HepG2 (cell line): ENCODE measurements at places on chromosomes 13 and 19.

- no peak for DNase-seq
These were observed 1147.6 kb upstream of the PCDH20 start for GRCh38 chr13:62563251-62563650.

GRCh38 chr13:72637561-72637960 is 89.9 kb downstream of the MZT1 start:
- no peak for DNase-seq

DNA sequence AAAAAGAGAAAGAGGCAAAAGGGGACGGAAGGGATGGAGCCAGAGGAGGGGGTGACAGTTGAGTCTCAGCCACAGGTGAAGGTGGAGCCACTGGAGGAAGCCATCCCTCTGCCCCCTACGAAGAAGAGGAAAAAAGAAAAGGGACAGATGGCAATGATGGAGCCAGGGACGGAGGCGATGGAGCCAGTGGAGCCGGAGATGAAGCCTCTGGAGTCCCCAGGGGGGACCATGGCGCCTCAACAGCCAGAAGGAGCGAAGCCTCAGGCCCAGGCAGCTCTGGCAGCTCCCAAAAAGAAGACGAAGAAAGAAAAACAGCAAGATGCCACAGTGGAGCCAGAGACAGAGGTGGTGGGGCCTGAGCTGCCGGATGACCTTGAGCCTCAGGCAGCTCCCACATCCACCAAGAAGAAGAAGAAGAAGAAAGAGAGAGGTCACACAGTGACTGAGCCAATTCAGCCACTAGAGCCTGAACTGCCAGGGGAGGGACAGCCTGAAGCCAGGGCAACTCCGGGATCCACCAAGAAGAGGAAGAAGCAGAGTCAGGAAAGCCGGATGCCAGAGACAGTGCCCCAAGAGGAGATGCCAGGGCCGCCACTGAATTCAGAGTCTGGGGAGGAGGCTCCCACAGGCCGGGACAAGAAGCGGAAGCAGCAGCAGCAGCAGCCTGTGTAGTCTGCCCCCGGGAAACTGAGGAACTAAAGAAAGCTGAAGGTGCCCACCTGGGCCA is 2.5 kb downstream of the POLR1G start:
- no peak for DNase-seq

DNA sequence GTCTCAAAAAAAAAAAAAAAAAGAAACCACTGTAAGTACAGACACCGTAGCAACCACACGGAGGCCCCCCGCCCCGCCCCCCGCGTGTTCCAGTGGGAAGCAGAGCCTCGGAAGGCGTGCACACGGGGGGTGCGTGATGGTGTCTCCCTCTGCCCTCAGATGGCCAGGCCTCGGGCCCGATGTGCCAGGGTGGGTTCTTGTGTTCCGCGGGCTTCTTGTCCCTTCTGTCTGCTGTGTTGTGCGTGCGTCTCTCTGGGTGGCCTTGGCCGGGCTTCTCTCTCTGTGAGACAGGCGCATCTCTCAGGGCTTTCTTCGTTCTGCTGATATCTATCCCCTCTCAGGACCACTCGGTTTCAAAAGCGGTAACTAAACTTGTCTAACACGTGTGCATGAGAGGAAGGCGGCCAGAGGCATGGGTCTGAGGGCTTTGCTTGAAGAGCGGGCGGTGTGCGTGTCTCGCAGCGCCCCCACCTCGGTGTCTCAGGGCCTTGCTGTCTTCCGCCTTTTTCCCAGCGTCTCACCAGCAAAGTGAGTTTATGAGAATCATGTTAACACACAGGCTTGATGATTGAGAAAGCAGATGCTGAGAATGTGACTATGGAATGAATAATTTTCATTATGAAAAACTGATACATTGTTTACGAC is 12.6 kb downstream of the ATP11A start:
- DNase-seq: no peak

DNA sequence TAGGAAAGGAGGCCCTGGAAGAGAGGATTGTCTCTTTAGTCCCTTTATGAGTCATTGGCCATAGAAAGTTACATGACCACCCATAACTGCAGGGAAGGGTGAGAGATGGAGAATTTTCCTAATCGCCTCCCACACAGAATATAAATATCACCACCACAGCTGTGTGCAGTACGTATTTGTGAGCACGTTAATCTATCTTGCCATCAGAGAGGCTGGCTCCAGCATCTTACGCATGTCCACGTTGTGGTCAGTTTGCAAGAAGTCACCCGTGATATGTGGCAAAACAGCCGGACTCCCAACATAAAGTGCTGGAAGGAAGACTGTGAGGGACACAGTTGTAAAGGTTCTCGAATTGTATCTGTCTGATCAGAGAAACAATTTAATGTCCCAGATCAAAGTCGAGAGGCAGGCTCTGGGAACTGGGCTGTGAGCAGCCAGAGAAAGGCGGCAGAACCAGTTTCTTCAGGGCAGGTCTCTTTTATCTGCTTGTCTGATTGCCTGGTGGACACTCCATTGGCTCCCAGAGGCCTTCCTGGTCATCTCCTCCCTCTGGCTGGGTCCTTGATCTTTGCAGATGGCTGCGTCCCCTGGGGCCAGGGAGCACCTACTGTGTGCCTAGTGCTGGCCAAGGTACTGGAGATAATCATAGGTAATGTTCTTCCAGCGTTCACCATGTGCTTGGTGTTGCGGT is 74.9 kb downstream of the SIPA1L3 start:
- no peak for DNase-seq

DNA sequence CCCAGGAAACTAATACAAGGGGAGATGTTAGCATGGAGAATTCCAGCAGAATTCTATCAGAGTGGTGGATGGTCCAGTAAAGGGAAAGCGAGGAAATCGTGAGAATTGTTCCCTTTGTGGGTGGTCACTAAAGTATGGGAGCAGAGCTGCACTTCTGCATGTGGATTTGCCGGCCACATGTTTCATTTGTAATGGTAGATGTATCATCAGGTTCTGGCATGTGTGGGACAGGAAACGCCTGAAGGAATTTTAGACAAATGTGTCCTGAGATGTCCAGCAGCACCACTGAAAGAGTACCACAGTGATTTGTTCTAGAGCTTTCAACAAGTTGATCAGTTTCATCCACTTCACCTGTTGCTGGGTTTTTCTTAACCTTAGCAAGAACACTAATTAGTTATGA is 308.4 kb downstream of the SHISA2 start:
- DNase-seq: no peak

DNA sequence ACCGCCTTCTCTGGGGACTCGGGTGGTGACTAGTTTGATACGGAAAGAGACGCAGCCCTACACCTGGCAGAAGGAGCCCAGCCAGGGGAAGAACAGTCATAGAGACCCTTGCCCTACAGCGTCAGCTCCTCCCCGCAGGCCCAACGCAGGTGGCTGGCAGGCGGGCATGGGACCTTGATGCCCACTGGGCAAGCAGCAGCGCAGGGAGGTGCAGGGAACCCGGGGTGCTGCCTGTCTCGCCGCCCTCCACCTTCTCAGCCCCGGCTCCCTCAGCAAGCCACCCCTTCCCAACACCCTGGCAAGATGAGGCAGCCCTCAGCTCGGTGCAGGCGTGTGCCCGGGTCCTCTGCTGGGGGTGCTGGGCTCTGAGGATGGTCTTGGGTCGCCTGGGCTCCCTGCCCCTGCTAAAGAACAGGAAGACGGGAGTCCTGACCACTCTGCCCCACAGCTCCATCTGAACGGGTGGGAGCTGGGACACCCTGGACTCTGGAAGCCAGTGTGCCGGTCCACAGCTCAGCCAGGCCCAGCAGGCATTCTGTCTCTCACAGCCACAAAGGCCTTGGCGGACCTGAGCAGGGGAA is 9.0 kb downstream of the MIER2 start:
- no peak for DNase-seq

DNA sequence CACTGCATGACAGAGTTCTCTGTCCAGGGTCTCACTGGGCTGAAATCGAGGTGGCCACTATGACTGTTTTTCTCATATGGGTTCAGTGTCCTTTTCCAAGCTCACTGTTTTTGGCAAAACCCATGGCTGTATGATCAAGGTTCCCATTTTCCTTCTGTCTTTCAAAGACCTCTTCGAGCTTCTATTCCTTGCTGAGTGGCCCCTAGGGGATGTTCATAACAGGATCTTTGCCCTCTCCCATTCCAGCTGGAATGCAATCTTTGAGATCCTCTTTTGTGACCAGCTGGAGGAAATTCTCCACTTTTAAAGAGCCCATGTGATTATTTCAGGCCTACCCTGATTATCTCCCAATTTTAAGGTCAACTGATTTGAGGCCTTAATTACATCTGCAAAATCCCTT is 572.5 kb upstream of the SLC10A2 start:
- no peak for DNase-seq

DNA sequence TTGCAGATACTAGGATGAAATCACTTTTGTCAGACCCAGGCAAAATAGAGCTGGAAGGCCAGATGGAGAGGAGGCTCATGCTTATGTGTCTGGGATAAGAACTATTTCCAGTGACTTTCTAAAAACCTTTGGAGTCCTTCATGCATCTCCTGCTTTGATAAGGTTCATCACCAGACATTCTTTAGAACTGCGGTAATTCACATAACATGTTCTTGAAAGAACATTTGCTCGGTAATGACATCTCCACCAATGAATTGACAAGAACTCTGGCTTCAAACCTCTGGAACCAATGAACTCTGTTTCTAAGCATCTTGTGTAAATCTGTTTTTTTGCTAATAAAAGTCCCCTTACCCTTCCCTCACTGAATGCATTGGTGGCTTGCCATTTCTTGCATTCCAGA is 112.0 kb upstream of the KL start:
- no peak for DNase-seq

DNA sequence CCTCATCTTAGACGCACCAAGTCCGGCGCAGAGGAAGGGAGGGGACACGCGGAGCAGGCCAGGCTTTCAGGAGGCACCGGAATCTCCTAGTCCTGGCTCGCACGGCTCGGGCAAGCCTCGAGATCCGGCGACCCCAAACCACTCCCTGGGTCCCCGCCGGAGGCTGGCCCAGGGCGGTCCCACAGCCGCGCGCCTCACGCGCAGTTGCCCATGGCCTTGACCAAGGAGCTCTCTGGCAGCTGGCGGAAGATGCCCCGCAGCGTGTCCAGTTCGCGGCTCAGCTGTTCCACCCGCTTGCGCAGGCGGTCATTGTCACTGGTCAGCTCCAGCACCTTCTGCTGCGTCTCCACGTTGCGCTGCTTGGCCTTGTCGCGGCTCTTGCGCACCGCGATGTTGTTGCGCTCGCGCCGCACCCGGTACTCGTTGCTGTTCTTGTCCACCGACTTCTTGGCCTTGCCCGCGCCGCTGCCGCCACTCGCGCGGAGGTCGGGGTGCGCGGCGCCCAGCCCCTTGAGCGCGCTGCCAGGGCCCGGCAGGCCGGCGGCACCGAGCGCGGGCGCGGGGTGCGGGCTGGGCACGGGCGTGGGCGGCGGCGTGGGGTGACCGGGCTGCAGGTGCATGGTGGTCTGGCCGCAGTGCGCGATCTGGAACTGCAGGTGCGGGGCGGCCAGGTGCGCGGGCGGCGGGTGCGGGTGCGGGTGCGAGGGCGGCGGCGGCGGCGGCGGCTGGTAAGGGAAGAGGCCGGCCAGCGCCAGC is 1.0 kb downstream of the CEBPA start:
- DNase-seq: no peak

- DNase-seq: no peak
These were observed 434.1 kb downstream of the FGF14 start for GRCh38 chr13:101967781-101968180.
